ENCODE measurements at places on chromosomes 5 and 9.

- no peaks in the 10 kb centered on the region for H3K27me3 ChIP-seq
- no peak overlapping the region for H3K4me3 ChIP-seq
- no peaks in the 10 kb centered on the region for H3K36me3 ChIP-seq
- H3K4me1 ChIP-seq, result no peaks in the 10 kb centered on the region
- H3K27ac ChIP-seq, result no peak overlapping the region
- no peak for DNase-seq
These were observed 3.6 kb upstream of the FST start for GRCh38 chr5:53476531-53477480.

DNA sequence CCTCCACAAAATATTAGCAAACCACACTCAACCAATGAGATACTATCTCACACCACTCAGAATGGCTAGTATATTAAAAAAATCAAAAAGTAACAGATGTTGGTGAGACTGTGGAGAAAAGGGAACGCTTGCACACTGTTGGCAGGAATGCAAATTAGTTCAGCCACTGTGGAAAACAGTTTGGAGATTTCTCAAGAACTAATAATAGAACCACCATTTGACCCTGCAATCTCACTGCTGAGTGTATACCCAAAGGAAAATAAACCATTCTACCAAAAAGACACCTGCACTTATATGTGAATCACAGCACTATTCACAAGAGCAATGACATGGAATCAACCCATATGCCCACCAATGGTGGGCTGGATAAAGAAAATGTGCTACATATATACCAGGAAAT, 393.5 kb downstream of the PDE4D start:
- H3K4me1 ChIP-seq, result no peaks in the 10 kb centered on the region
- H3K36me3 ChIP-seq, result no peaks in the 10 kb centered on the region
- no peak overlapping the region for H3K27ac ChIP-seq
- DNase-seq, result no peak

GRCh38 chr5:169367861-169368260, 66.9 kb upstream of the SLIT3 start:
- no peak overlapping the region for H3K27ac ChIP-seq
- DNase-seq, result no peak
- H3K4me3 ChIP-seq, result no peak overlapping the region
- H3K27me3 ChIP-seq, result no peaks in the 10 kb centered on the region

- no peaks in the 10 kb centered on the region for H3K36me3 ChIP-seq
- DNase-seq, result no peak
- no peaks in the 10 kb centered on the region for H3K4me1 ChIP-seq
- no peaks in the 10 kb centered on the region for H3K27me3 ChIP-seq
These were observed 75.4 kb downstream of the NUDT12 start for GRCh38 chr5:103487218-103487617.

DNA sequence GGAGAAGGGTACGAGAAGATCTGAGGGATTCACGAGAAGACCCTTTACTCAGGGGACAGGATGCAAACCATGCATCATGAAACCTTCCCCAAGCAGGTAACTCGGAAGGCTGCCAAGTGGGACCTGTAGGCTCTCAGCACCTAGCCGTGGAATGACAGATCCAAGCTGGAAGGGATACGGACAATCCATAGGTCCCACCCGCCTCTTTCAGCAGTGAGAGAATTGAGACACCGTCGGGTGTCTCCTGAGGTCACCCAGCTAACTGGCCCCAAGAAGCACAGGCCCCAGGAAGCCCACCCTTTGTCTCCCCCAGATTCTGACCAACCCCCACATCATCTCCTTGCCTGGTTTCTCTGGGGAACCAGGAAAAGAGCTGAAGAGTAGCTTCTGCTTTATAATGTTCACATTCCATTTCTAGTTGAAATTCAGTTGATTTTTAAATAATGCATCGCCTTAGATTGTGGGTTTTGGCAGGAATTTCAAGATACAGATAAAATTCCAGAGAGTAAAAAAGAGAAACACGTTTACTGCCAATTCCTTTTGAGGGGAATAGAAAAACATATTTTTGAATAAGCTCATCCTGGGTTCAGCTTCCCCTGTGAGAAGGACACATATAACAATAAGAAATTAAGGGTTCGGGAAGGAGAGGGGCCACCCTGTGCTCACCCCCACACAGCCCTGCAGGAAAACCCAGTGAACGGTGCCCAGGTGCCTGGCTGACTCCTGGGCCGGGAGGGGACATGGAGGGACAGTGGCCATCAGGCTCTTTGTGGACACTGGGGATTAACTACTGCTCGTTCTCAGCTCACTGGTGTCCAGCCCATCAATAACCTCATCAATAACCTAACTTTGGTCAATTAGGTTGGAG, 51.1 kb downstream of the NSUN2 start:
- no peaks in the 10 kb centered on the region for H3K36me3 ChIP-seq
- no peak overlapping the region for H3K27ac ChIP-seq
- no peak overlapping the region for H3K4me3 ChIP-seq
- no peak for DNase-seq
- H3K4me1 ChIP-seq, result peaks cover 4% of the 10 kb centered on the region

DNA sequence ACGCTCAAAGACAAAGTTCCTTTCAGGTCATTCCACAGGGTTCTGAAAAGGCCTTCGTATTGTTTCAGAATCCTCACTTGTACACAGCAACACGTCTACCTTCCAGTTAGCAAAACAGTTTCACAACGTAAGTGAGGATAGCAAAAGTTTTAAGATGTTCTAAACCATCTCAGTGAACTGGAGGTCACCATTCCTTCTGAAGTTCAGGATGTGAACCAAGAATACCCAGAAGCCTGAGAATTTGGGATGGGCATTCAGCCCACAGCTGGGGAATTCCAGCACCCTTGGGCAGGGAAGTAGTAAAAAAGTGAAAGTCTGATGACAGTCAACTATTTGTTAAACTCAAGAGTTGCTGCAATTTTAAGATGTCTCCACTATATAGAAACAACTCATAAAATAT, 224.5 kb downstream of the BNC2 start:
- no peak for DNase-seq
- H3K27me3 ChIP-seq, result no peaks in the 10 kb centered on the region
- no peak overlapping the region for H3K27ac ChIP-seq
- H3K36me3 ChIP-seq, result no peaks in the 10 kb centered on the region

DNA sequence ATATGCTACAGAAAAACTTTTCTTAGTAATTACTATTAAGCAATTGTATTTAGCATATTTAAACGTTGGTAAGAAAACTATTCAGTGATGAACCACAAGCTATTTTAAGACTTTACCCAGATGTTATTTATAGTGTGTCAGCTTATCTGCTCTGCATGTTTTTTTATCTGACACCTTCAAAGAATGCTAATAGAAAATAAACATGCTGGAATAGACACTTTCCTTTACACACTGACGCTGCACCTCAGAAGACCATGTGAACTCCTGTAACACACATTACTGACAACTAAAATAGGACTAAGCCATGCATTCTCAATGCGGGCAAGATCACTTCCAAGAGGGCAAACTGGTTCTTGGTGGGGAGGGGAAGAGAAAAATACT, 38.3 kb downstream of the FNIP1 start:
- H3K27me3 ChIP-seq, result no peaks in the 10 kb centered on the region
- H3K36me3 ChIP-seq, result no peaks in the 10 kb centered on the region
- no peak overlapping the region for H3K27ac ChIP-seq
- no peak for DNase-seq

- no peak overlapping the region for H3K27ac ChIP-seq
- H3K4me3 ChIP-seq, result no peak overlapping the region
- DNase-seq, result no peak
These were observed 18.7 kb downstream of the CAST start for GRCh38 chr5:96680759-96681470.

- no peak overlapping the region for H3K4me3 ChIP-seq
- DNase-seq, result no peak
- no peaks in the 10 kb centered on the region for H3K27me3 ChIP-seq
- no peak overlapping the region for H3K27ac ChIP-seq
- no peaks in the 10 kb centered on the region for H3K36me3 ChIP-seq
- H3K4me1 ChIP-seq, result peaks cover 42% of the 10 kb centered on the region
These were observed 39.0 kb downstream of the RAPGEF1 start for GRCh38 chr9:131700765-131701435.

- no peak overlapping the region for H3K27ac ChIP-seq
- no peaks in the 10 kb centered on the region for H3K4me1 ChIP-seq
- no peaks in the 10 kb centered on the region for H3K36me3 ChIP-seq
These were observed 434.5 kb downstream of the KDM4C start for GRCh38 chr9:7192266-7192665.

DNA sequence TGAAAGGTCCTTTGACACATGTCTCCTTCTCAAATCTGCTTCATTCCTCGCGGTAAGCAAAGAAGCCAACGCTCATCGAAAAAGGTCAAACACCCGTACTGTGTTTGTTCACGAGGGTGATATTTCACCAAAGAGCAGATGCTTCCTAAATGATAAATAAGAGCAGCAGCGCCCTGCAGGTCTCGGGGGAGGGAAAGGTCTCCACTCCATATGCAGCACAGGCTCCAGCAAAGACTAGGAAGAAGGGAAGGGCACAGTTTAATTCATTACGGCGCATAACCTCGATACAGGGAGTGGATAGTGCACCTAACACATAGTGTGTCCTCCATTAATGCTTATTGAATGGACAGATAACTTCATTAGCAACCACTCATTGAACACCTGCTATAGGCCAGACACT, 593.3 kb downstream of the CDK5RAP2 start:
- H3K36me3 ChIP-seq, result no peaks in the 10 kb centered on the region
- no peaks in the 10 kb centered on the region for H3K4me1 ChIP-seq
- no peak for DNase-seq
- no peaks in the 10 kb centered on the region for H3K27me3 ChIP-seq

- no peak overlapping the region for H3K27ac ChIP-seq
- no peaks in the 10 kb centered on the region for H3K36me3 ChIP-seq
- H3K4me1 ChIP-seq, result no peaks in the 10 kb centered on the region
- H3K4me3 ChIP-seq, result no peak overlapping the region
These were observed 387.7 kb upstream of the CHD1 start for GRCh38 chr5:99316484-99316883.

DNA sequence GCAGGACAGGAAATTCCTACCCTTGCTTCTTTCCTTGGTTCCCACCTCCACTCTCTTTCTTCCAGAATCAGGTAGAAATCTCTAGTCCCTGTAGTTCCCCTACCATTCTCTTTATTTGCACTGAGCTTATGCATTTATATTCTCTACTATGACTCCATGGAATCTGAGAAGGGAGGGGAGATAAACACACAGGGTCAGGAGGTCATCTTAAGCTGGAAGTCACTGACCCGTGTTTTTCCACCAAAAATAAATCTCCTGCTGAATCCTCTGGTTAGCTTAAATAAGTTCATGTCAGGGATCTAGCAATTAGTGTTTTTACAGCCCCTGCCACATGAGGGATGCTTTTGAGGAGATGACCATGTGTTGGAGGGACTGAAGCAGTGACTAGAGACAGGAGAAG, 3.7 kb downstream of the ACTL7B start:
- no peaks in the 10 kb centered on the region for H3K36me3 ChIP-seq
- H3K27me3 ChIP-seq, result no peaks in the 10 kb centered on the region
- H3K4me1 ChIP-seq, result no peaks in the 10 kb centered on the region
- no peak overlapping the region for H3K4me3 ChIP-seq
- H3K27ac ChIP-seq, result no peak overlapping the region
- DNase-seq, result no peak

- no peaks in the 10 kb centered on the region for H3K27me3 ChIP-seq
- no peak for DNase-seq
- no peaks in the 10 kb centered on the region for H3K4me1 ChIP-seq
These were observed 203.6 kb downstream of the SPATA31D1 start for GRCh38 chr9:82192211-82192610.

DNA sequence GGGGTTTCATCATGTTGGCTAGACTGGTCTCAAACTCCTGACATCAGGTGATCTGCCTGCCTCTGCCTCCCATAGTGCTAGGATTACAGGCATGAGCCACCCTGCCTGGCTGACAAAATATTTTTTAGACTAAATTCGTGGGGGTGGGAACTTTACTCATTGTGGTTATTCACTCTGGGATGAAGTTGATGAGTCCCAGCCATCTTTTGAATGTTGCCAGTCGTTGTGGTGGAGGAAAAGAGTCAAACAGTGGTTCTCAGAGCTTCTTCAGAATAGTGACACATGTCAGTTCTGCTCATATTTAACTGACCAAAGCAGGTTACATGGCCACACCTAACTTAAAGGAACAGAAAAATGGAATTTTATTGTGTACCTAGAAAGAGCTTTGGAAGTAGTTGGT, 6.9 kb downstream of the SREK1 start:
- DNase-seq, result no peak
- peaks cover 8% of the 10 kb centered on the region for H3K4me1 ChIP-seq
- no peak overlapping the region for H3K27ac ChIP-seq
- no peak overlapping the region for H3K4me3 ChIP-seq

DNA sequence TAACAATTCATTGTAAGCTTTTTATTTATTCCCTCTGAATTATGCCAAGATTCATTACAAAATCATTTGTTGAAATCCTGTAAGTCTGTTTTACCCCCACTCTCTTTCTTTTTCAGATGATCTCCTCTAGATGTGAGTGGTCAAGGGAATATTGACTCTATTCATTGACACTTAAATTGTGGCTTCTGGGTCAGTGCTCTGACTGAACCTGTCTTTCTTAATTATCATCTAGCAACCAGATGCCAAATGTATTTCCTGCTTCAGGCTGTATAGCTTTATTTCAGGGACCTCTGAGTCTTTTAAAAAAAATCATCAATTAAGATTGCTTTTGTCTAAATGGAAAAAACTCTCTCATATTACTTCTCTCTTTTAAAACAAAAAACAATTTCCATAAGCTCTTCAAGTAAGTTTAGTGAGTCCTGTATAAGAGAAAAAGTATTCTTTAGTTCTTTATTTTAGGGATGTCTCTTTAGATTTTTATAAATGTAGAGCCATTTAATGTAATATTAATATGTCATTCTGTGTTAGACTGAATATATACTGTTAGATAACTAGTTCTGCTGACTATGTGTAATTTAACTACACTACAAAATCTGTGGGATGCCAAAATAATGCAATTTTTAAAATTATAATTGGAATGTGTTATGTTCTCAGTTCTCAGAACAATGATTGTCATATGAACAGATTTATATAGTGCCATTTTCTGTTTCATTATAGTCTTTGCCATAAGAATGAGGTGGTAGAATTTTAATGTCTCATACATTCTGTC, 645.8 kb upstream of the EDIL3 start:
- no peaks in the 10 kb centered on the region for H3K36me3 ChIP-seq
- H3K27ac ChIP-seq, result no peak overlapping the region
- H3K4me1 ChIP-seq, result no peaks in the 10 kb centered on the region

All from adrenal gland (tissue), 19 donors.